ENCODE measurements at places on chromosomes 4 and X.

DNA sequence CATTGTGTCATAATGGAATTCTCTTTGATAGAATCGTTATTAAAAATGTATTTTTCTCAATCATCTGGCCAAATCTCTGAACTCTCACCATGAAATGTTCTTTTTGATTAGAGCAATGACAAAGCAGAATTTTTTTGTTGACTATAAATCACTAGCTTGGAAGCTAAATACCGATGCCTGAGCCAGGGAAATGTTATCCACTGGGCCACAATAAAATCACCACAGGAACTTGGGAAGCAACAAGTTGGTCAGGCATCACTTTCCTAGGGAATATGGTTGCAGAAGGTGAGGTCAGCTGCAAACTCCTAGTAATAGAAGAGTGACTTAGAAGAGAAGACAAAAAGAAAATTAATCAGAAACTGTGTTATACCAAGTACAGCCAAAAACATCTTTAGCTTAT lies 60.6 kb upstream of the CFAP47 start:
- DNase-seq = no peak

GRCh38 chr4:98618680-98619079 lies 39.7 kb downstream of the TSPAN5 start:
- no peak for DNase-seq

- DNase-seq = no peak
Measured at GRCh38 chr4:44638091-44638490, 13.3 kb downstream of the YIPF7 start.

- no peak for DNase-seq
Measured at GRCh38 chrX:115147220-115147619, 42.0 kb upstream of the RBMXL3 start.

DNA sequence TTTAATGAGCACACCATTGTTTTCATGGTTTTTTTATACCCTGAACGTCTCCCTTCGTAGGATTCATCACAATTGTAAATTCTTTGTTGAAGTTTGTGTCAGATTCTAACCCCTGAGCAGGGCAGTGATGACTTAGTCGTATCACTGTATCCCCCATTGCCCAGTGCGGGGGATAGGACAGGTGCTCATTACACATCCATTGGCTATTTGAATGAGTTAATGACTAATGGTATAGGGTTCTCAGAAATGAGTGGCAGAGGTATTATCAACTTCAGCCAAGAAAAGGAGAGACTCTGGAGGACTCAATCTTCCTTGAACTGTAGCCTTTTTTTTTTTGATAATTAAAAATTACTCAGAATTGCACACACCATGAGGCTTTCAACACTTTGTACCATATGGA lies 64.6 kb downstream of the SYNPO2 start:
- DNase-seq = no peak

DNA sequence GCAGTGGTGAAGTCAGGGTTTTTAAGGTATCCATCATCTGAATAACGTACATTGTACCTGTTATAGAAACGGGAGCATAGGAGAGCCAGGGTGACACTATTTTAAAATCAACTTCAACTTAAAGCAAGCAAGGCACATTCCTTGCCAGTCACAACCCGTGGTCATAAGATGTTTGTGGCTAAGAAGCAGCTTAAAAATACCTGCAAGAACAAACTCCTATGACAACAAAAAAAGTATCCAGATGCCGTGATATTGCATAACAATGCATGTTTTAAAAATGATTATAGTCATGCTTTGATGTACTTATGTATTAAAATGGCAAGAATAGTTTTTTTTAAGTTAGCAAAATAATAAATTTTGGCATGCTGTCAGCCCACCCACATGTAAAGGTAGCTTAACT lies 16.5 kb upstream of the SYNPO2 start:
- no peak for DNase-seq

DNA sequence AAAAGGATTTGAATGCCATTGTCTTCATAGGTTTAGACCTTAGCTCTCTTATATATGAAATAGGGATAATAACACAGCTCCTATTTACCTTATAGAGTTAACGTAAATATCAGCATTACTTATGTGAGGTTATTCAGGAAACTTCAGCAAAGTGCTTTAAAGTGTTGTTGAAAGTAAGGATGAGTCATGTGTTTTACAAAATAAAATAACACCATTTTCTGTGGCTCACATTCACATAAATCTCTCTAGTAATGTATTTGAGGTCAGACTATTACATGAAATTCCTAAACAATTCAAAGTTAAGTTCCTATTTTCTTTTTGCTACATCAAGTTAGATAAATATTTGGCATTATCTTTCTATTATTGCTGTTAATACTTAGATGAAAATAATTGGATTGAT lies 2.9 kb downstream of the GNRHR start:
- DNase-seq = no peak

GRCh38 chr4:157977086-157977485 lies 195.7 kb downstream of the GASK1B start:
- no peak for DNase-seq

DNA sequence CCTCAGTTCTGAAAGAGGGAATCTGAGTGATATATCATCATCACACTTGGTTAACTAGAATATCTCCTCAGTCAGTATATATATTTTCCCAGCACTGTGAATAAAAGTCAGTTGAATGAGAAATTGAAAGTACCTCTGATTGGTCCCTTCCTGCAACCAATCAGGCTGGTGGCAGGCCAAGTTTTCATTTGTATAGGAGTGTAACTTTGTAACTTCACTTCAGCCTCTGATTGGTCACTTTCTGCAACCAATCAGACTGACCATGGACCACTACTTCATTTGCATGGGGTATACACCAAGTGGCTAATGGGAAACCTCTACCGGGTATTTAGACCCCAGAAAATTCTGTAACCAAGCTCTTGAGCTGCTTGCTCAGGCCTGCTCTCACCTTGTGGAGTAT lies 2.0 kb upstream of the PGK1 start:
- DNase-seq = no peak

DNA sequence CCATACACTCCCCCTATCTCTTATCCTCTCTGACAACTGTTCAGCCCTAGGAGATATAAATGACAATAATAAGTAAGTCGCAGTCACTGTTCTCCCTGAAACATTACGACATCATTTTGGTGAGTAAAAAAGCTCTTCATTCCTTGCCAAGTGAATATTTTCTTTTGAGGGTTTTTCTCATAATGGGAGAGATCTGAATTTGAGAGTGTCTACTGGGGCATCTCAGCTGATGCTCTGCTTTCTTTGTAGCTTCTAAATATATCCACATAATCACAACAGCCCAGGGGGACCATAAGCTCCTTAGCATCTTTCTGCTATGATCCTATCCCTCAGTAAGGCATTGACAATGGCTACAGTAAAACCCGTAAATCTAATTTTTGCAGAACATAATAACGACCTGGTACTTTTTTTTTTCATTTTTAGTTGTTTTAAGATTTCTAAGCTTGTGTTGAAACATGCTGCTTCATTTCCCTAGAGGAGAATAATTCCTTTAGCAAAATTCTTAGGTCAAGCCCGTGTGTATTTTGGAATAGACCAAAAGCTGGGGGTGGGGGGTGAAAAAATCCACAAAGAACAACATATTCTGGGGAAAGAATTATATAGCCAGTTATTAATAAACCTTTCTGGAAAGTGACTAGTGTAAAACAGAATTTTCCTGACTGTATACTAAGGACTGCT lies 78.1 kb upstream of the GPM6B start:
- DNase-seq = no peak

- no peak for DNase-seq
Measured at GRCh38 chr4:148216321-148216720, 225.9 kb downstream of the NR3C2 start.

Measured in stimulated activated CD4-positive, alpha-beta T cell treated with anti-CD3 and anti-CD28 coated beads, Interleukin-1b, Interleukin-23, amount 100 ng/mL, for 1 hour (primary cell).